ENCODE measurements at places on chromosomes 3 and 15.

DNA sequence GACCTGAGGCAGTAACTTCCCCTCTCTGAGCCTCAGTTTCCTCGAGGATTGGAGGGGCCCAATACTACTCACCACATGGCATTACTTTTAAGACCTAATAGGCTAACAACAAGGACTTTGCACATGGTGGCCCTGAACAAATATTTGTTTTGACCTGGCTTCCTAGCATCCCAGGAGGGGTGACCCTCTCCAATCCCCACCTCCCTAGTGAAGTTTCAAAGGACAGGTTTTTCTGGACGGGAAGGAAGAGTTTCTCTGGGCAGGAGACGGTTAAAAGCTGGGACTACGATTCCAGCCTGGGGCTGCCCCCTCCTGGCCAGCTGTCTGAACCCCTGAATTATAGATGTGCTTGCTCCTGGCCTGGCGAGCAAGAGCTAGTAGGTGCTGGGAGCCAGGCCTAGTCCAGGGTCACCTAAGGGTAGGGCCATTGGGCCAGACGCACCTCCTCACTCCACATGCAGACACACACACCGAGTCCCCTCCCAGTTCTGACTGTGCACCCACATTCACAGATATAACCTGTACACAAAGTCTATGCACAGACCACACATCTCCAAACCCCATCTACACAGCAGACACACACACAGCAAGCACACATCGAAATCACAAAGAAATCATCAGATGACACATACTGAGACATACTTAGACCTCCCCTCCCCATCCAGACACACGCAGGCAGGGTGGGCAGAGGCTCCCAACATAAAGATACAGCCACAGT, 2.7 kb upstream of the ISL2 start:
- peak; percentile 29 for DNase-seq

- no peak for DNase-seq
These were observed 30.5 kb upstream of the PXYLP1 start for GRCh38 chr3:141201122-141201521.

GRCh38 chr3:151976211-151977050, 103.0 kb downstream of the SUCNR1 start:
- peak; percentile 97 for DNase-seq

DNA sequence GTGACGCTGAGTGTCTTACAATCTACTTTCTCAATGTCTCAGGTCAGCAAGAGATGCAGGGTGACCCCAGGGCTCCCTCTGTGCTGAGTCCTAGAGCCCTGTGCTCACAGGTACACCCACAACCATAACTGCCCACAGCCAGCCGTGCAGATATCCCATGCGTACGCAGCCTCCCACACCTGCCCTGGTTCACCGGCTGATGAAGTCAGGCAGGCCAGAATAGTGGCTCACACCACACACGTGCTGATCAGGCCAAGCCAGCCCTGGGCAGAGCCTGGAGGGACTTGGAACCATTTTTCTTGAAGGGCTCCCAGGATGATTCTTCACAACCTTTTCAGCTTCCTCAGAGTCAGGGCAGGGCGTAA, 63.6 kb upstream of the RPL32 start:
- no peak for DNase-seq

DNA sequence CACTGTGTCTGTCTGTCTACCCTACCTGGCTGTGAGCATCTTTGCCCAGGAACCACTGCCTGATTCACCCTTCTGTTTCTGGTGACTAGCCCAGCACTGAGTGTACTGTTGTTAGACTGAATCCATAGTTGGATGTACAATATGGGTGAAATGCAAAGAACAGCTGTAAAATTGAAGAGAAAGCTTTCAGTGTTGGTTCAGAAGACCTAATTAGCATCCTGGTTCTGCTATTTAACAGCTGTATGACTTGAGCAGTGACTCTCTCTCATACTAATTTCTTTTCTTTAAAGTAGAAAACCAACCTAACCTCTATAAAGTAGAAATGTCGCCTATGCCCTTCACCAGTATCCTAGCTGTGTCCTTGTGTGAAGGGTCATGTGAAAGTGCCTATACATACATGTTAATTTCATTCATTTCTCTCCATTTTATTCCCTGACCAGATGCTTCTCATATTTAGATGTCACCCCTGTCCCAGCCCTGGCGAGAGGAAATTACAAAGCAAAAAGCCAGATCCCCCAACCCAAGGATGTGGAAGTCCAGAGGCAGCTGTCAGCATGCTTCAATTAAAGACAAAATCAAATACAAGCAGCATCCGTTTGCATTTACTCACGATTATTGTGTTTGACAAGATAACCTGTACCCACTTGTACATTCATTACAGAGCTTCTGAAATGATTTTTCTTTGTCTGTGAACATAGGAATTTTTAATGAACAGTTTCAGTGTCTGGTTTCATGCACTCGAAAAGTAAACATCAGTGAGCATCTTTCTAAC, 305.7 kb upstream of the ICE2 start:
- DNase-seq, result no peak

DNA sequence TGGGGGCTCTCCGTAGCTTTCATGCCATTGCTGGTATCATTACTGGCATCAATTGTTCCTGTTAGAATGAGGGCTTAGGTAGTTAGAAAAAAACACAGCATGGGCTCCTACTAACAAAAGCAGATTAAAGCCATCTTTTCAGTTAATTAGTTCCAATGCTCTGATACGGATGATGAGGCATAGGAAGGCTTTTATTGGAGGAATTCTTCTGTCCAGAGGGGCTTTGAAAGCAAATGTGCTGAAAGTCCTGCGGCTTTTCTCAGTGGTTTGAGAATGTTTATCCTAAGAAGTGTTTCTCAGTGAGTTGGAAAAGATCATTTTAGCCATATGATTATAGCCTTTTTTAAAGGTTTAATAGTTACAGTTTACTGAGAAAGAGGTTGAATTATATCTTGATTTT, 198.5 kb downstream of the THSD4 start:
- DNase-seq, result no peak

DNA sequence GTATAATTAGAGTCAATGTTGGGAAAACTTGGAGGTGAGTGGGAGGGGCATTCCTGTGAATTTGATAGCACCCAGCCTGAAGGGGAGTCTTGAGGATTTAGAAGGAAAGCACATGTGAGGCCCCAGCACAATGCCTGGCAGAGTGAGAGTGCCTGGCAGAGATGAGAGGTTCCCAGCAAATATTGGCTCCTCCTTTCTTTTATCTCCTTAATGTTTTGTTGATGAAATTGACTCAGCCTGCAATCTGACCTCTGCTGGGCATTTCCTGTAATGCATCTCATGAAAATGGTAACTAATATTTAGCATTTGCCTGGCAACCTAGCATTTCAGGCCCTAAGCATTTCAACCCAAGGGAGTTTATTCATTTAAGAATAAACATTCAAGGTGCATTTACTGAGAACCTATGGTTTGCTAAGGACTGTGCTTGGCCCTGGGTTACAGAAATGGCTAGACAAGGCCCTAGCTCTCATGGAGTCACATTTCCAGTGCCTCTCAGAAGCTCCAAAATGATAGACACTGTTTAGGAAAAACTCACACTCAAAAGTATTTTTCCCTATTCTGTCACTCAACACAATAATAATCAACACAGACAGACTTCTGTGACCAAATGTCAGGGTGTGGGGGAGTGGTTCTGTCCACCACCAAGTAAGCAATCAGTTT, 19.0 kb downstream of the PDHB start:
- peak; percentile 82 for DNase-seq

GRCh38 chr3:60696428-60697125, 554.7 kb downstream of the FHIT start:
- DNase-seq, result no peak

- no peak for DNase-seq
These were observed 106.1 kb upstream of the GMNC start for GRCh38 chr3:190968616-190969015.

DNA sequence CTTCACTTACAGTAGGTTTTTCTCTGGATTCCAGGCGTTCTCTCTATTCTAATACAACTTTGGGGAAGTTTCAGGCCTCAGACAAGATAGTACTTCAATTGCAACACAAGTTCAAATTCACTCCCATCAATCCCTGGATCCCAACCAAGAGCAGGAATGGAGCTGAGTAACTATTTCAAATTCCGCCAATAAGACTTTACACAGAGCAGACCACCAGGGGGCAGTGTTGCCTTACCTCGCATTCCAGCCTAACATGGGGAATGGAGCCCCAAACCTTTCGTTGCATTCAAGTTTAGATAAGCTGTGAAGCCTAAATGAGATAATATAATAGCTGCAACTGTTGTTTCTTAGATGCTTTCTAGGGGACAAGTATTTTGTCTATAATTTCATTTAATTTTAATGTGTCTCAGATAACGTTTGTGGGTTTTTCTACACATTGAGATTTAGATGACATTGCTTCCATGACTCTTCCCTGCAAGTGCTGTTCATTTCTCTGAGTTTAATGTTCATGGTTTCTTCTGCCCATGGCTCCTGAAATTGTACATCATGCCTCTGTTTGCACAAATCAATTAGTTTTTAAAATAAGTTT, 186.7 kb downstream of the NSUN3 start:
- DNase-seq, result peak; percentile 78

GRCh38 chr3:113211330-113212149, at the start of gene BOC:
Gene BOC (plus strand): TSS chr3:113211557. CDS start chr3:113249803, 38,246 bp downstream.
- DNase-seq, result peak; percentile 70

DNA sequence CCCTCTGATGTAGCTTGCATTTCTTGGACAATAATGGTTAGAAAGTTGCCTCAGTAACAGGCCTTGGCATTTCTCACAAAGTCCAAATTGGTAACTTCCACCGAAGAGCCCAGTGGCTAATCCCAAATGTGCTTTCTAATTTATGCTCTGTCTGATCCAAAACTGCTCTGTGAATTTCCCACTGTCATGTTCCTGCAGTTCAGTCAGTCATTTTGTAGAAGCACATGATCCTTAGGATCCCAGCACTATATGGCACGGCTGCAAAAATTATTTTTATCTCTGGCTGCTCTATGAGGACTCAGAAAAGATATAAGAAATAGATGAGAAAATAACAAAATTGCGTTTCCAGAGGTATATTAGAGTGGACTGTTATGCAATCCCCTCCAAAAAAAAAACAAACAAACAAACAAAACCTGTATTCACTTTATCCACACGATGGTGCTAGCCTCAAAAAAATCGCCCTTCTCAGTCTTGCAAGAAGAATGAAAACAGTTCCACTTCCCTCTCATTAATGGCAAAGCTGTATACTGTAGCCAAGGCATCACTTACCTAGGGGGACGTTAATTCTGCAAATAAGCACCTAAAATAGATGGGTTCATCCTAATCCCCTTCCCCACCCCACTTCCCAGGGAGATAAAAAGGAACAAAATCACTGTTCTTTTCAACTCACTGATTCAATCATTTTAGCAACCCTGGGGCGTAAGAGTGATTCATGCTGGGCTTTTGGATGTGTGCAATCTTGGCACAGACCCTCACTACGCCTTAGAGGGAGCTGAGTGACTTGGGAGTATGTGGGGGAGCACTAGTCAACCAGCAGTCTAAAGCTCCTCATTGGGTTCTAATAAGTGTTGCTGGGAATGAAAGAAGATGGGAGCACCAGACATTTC, 61.3 kb downstream of the TMCO5A start:
- peak; percentile 89 for DNase-seq

GRCh38 chr15:98085003-98085639, 124.6 kb downstream of the ARRDC4 start:
- DNase-seq, result peak; percentile 81

- no peak for DNase-seq
These were observed 161.5 kb downstream of the FEZF2 start for GRCh38 chr3:62211675-62212429.

GRCh38 chr3:181855825-181856224, 144.1 kb downstream of the SOX2 start:
- DNase-seq, result no peak

DNA sequence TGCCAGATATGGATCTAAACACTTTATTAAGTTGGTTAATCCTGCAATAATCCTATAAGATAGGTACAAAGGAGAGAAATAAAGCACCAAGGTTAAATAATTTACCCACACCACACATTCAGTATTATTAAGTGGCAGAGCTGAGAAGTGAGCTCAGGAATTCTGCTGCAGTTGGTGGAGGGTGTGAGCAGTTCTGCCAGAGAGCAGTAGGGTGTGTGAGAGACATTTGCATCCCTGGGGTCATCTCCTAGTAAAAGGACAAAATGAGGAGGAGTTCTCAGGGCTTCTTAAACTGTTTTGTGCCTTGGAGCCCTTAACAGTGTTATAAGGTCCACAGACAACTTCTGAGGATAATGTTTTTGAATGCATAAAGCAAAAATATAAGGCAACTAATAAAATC, 484.5 kb downstream of the TAFA4 start:
- DNase-seq, result no peak

- no peak for DNase-seq
These were observed 141.9 kb downstream of the P3H2 start for GRCh38 chr3:189978753-189979152.

DNA sequence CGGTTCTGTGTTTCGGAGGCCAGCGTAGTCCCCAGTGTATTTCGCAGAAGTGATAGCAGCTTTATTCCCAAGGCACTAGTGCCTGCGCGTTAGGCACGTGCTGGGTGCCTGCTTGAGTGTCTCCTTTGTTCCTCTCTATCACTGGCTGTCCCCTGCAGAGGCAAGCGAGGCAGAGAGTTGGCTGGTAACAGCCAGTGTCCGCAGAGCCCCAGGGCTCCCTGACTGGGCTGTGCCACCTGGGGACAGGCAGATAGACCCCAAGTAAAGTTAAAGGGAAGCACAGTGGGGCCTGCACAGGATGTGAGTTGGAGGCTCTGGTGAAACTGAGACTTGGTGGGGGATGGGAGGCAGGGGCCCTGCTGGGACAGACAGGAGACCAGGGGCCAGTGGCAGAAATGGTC, 50.7 kb downstream of the APBA2 start:
- no peak for DNase-seq

DNA sequence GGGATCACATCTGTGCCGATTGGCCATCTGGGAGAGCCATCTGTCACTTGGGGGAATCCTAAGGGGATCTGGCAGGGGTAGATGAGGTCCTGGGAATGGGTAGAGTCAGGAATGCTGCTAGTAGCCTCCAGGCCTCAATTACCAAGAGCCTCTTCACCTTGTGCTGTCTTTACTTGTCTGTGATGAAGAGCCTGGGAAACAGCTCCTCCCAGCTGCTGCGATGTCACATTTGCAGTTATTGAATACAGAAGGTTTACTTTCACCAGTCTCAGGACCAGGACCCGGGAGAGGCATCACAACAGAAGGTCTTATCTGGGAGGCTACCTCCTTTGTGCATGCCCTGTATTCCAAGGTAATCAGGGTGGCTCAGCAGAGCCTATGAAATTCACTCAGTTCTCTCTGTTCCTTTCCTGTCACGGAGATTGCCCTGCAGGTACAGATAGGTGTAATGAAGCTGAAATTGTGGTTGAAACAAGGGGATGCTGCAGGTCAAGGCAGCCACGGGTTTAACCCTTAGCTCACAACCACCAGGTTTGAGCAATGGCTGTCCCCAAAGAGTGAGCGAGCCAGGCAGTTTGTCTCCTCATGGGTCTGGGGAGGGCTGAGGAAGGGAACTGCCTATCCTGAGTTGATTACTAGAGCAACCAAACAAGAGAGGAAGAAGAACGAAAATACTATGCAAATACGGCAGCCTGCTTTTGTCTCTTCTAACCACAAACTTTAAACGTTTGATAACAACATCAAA, 298.9 kb upstream of the RORA start:
- DNase-seq, result no peak

- no peak for DNase-seq
These were observed 4.5 kb upstream of the SCG5 start for GRCh38 chr15:32636908-32637567.

- DNase-seq, result no peak
These were observed 4.4 kb downstream of the MTMR14 start for GRCh38 chr3:9653565-9654248.

GRCh38 chr3:115478359-115478758, 145.0 kb upstream of the GAP43 start:
- no peak for DNase-seq
